ENCODE measurements at places on chromosomes 12 and 14.
A peak's percentile ranks its signal among the peaks of the same experiment; 100 is the strongest.

- DNase-seq = no peak
Observed at GRCh38 chr14:90726656-90727055, 89.6 kb downstream of the TTC7B start.

DNA sequence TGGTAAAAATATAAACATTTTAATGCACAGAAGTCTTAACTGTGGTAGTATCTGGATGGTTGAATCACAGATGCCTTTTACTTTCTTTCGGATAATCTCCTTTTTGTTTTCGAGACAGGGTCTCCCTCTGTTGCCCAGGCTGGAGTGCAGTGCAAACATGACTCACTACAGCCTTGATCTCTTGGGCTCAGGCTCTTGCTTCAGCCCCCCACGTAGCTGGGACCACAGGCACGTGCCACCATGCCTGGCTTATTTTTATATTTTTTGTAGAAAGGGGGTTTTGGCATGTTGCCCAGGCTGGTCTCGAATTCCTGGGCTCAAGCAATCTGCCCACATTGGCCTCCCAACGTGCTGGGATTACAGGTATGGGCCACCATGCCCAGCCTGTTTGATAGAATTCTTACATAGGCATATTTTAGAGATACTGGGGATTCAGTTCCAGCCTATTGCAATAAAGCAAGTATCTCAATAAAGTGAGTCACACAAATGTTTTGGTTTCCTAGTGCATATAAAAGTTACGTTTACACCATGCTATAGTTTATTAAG lies 99.2 kb downstream of the SNAPC1 start:
- no peak for DNase-seq

DNA sequence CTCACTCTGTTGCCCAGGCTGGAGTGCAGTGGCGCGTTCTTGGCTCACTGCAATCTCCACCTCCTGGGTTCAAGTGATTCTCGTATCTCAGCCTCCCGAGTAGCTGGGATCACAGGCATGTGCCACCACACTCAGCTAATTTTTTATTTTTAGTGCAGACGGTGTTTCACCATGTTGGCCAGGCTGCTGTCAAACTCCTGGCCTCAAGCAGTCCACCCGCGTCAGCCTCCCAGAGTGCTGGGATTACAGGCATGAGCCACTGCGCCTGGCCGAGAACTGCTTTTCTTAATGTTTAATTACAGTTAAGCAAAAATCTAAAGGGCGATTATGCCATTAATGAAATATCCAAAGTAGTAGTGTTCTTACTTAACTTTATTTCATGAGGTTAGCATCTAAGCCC lies 13.6 kb downstream of the YARS2 start:
- DNase-seq = no peak

GRCh38 chr12:104155711-104156555 lies 17.9 kb upstream of the NFYB start:
- no peak for DNase-seq

DNA sequence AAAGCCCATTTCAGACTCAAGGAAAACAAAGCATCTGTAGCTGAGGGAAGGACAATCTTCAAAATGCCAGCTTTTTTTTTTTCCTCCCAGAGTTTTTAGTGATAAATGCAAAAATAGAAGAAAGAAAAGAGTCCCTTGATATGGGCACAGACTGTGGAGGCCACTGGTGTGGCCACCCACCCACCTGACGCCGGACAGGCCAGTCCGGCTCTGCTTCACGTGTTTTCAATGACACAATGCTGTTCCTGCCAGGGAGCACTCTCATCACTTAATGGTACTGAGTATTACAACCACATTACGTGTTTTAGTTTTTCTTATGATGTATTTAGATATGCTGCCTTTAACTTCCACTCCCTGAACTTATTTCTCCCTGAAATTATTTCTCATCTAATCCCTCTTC lies 155.7 kb upstream of the HIF1A start:
- DNase-seq = no peak

DNA sequence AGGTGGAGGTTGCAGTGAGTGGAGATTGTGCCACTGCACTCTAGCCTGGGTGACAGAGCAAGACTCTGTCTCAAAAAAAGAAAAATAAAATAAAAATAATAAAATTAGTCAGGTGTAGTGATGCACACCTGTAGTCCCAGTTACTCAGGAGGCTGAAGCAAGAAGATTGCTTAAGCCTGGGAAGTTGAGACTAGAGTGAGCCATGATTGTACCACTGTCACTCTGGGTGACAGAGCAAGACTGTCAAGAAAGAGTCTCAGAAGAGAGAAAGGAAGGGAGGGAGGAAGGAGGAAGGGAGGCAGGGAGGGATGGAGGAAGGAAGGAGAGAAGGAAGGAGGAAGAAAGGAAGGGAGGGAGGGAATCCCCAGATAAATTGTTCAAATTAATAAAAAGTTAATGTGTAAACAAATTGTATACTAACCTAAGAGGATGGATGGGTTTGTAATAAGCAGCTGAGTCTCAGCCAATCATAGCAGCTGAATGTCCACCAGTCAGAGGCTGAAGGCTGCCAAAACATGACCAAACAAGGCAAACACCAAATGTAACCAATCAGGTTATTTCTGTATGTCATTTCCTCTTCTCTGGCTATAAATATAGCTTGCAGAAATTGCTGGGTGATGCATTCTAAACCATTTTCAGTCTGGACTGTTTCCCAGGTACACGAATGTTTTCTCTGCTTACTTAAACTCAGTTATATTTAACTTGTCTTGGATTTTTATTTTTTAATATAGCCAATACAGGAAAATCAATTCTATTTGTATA lies 6.1 kb upstream of the CDCA4 start:
- DNase-seq = no peak

GRCh38 chr12:2008677-2009076 lies 4.4 kb upstream of the DCP1B start:
- DNase-seq = no peak

GRCh38 chr12:18358077-18358476 lies 96.8 kb downstream of the PIK3C2G start:
- DNase-seq = no peak

- no peak for DNase-seq
Observed at GRCh38 chr12:82710741-82711140, 24.0 kb downstream of the TMTC2 start.

GRCh38 chr12:127165567-127166392 lies 1101.2 kb upstream of the TMEM132C start:
- DNase-seq = peak; percentile 17

- DNase-seq = no peak
Observed at GRCh38 chr12:132545164-132545953, 55.4 kb downstream of the FBRSL1 start.

Data from hematopoietic multipotent progenitor cell treated with erythropoietin and hydrocortisone succinate and interleukin-3 and kit ligand, for 15 days (in vitro differentiated cells).